Upper lobe of left lung (tissue), 6 donors: ENCODE measurements at places on chromosomes 12 and 14. TPM values are rescaled to one million over a fixed set of nuclear protein-coding genes. Genes with fewer than 3 reads are reported as not detected.

GRCh38 chr12:54304187-54304810 is 3.5 kb upstream of the NFE2 start:
- peak; percentile 85 for DNase-seq

DNA sequence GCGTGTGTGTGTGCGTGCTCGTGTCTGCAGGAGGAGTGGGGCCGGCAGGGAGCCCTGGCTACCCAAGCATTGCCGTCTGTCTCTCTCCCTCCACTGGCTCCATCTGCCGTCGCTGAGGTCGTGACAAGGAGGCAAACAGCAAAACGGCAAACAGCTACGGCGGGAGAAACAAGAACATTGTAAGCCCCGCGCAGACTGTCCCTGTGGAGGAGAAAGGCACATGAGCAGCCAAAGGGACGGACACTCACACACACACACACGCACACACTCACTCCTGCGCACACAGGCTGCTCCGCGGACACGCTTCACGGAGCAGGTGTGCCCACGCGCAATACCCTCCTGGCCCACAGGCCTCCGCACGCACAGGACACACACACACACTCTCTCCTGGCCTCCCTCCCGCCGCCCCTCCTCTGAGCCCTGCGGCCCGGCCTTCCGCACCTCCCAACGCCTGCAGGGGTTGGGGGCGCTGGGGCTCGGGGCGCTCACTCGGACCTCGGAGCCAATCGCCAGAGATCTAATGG is 905 bp downstream of the CISTR start:
- peak; percentile 85 for DNase-seq

Gene BTG1
- total RNA-seq, result 64.1 TPM

Gene LRR1
- 13.6 TPM for total RNA-seq

Gene PMEL
- total RNA-seq, result 1.5 TPM
